ENCODE measurements at places on chromosomes 11 and 22.

DNA sequence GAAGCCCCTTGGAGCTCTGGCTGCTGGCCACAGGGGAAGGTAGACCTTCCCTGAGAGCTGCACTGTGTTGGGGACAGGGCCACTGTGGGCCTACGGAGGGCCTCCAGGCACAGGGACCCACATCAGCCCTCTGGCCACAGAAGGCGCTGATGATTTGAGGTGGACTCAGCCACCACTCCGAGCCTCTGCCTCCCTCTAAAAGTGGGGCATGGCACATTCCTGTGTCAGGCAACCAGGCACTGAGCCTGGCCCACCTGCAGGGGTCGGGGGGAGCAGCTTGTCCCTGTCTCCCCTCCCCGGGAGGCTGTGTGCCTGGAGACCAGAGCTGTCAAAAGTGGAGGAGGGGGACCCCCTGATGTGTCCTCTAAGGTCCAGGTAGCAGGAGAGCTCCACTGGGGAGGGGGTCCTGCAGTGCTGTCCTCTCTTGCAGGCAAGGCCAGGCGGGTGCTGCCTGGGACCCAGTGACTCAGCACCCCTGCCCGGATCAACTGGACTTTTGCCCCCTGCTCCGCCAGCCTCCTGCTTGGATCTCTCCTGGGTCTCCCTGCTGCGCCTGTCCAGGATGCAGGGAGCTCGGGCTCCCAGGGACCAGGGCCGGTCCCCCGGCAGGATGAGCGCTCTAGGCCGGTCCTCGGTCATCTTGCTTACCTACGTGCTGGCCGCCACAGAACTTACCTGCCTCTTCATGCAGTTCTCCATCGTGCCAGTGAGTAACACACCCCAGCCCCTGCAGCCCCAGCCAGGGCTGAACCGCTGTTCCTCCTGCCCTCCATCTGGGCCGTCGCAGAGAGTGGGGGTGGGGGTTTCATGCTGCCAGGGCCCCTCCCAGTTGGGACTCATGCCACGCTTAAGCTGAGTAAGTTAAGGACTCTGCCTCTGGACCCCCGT lies 17.5 kb upstream of the CDKN1C start:
- no peak for DNase-seq

GRCh38 chr11:76795936-76796441 lies 12.8 kb downstream of the TSKU start:
- no peak for DNase-seq

GRCh38 chr11:12701811-12702592 lies 27.8 kb downstream of the TEAD1 start:
- DNase-seq = no peak

DNA sequence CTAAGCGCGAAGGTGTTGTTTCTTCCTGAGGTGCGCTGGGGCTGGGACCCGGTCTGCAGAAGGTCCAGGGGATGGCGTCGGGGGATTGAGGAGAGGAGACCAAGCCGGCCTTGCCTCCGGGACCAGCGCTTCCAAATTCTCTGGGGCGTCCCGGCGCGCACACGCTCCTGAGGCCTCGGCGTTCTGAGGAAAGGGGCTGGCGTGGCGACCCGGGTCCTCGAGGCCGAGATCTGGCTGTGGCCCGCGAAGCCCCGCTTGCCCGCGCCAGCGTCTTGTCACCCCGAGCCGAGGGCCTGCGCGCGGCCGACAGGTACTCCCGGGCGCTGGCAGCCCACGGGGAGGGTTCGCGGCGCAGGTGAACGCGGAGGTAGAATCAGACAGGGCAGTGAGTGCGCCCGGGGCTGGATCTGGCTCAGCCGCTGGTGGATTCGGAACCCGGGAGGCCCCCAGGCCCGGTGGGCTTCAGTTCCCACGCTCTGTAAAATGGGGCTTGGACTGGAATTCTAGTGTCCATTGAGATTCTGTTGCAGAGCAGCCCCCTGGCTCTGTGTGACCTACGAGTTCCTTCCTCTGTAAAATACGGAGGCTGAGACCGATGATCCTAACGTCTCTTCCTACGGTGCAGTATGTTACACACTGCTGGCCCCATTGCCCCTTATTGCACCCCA lies 14.7 kb downstream of the SSH3 start:
- DNase-seq = no peak

GRCh38 chr22:20194681-20195593 lies 44.1 kb upstream of the CCDC188 start:
- no peak for DNase-seq

GRCh38 chr11:10978198-10978597 lies 120.3 kb upstream of the ZBED5 start:
- no peak for DNase-seq

- peak; percentile 27 for DNase-seq
Measured at GRCh38 chr11:8263109-8263768, 439 bp downstream of the LMO1 start.

- no peak for DNase-seq
Measured at GRCh38 chr22:39923696-39924095, 22.8 kb downstream of the GRAP2 start.

- DNase-seq = peak; percentile 47
Measured at GRCh38 chr11:126304457-126305075, 706 bp downstream of the DCPS start.

- DNase-seq = no peak
Measured at GRCh38 chr11:45655831-45656230, 9.6 kb downstream of the CHST1 start.

GRCh38 chr11:72812967-72813739 lies 1.1 kb upstream of the ATG16L2 start:
- DNase-seq = peak; percentile 88

DNA sequence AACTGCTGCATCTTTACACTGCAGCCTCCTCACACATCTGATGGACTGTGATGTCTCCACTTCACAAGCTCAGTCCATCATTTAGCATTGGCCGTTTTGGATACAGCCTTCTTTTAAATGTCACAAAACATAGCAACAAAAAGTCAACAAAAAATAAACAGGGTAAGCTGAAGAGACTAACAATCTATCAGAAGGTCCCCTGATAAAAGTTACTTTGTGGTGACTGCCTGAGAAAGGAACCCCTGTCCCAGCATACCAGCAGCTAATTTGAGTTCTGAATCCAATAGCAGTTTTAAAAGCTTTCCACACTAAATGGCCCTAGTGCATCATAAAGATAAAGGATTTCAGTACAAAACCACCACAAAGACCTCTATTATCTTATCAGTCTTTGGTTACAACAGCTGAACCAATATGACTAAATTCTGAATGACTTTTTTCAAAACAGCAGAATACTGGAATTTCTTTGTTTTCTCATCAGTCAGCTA lies 162.4 kb downstream of the SOX6 start:
- DNase-seq = no peak
